ENCODE measurements at places on chromosomes 11 and 22.

DNA sequence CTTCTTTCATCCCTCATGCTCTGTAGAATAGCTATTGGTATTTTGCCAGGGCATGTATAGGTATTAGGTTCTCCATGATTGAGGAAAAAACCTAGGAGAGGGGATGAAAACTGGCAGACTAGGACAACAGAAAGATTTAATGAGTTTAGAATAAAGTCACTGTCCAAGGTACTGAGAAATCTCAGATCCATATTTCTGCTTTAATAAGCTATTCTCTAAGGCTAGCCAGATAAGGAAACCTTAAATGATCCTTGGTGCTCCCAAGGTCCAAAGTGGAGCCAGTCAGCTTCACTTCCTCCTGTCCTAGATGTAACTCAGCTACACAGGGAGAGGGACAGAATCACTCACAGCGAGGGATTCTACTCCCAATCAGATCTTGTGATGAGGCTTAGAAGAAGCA is 13.7 kb upstream of the CSNK2A3 start:
- DNase-seq = peak; percentile 10

- no peak for DNase-seq
Observed at GRCh38 chr22:30185129-30185528, 61.4 kb downstream of the LIF start.

- peak; percentile 80 for DNase-seq
Observed at GRCh38 chr11:117071344-117071787, 26.9 kb downstream of the SIK3 start.

DNA sequence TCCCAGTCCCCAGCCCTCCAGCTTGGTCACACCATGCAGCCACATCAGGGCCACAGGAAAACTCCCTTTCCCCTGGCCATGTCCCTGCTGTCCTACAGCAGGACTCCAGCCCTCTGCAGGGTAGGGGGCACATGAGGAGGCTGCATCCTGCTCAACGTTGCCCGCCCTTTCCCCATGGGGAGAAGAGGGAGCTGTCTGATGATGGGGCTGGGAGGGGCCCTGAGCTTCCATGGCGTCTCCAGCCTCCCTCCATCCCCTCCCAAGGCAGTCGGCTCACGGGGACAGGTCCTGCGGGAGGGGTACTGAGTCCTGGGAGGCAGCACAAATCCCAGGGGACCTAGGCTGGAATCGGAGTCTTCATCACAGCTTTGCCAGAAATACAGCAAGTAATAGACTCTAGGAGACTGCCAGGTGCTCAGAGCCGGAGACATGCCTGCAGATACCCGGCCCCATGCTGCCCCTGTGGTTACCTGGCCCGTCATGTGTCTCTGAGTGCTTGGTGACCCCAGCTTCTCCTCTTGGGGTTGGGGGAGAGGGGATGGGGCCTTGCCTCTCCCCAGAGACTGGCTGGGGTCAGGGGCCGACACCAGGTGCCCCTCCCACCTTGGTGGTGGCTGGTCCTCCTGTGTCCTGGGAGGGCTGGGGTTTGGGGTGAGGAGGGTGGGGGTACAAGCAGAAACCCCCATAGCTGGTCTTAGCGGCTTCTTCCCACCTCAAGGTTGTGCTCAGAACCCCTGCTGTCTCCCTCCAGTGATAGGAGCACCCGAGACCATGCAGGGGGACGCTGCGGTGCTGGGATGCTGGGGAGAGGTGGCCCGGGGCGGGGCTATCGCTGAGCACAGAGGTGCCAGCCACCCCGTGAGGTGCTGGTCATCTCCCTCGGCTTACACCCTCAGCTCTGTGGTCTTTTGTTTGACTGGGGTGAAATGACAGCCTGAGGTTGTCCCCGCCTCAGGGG is 2.3 kb downstream of the MRGPRE start:
- DNase-seq = no peak

GRCh38 chr11:65498042-65498726 is 661 bp upstream of the MALAT1 start:
- DNase-seq = peak; percentile 83

DNA sequence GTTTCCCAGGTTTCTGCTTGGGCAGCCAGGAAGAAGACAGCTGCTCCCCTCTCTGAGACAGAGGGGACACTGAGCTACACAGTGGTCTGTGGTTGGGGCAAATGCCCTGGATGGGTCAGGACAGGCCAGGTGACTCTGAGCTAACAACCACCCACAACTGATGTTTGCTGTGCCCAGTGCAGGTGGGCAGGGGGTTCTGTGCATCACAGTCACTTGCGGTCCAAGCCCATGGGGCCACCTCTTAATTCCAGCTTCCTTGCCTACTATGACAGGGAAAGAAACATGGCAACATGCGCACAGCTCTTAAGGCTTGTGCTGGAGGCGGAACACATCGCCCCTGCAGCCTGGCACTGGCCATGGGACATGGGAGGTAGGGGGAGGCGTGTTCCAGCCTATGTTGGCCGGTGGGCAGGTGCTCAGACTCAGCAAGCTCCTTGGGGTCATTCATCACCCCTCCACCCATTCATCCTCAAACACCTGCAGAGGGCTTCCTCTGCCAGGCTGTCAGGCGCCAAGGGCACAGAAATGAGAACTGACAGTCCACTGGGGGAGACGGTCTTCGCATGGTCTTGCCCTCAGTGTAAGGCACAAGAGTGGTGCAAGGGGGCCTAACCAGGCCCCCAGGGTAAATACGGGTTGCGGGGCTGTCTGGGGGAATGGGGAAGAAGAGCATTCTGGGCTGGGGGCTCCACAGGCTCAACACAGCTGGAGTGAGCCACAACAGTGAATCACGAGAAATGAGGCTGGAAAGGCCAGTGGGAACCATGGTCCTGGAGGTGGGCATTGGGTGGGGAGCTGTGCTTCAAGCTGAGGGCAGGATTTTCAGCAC is 55.6 kb downstream of the ARFGAP3 start:
- no peak for DNase-seq

DNA sequence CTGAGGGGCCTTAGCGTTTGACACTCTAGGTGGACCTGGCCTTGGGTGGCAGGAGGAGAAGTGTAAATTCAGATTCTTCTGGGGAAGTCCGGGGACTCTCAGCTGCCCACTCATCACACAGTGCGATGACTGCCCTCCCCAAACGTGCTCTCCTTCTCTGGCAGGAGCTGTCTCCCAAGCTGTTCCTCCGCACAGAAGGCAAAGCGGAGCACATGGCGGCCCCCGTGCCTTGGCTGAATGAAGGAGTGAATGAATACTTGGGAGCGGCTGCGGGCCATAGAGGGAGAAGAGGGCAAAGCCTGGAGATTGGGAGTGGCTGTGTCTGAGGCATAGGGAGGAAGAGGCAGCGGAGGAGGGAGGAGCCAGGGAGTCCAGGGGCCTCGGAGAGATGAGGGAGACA is 6.9 kb upstream of the NAA40 start:
- DNase-seq = no peak

- no peak for DNase-seq
Observed at GRCh38 chr11:57301711-57302423, 22.9 kb downstream of the TNKS1BP1 start.

DNA sequence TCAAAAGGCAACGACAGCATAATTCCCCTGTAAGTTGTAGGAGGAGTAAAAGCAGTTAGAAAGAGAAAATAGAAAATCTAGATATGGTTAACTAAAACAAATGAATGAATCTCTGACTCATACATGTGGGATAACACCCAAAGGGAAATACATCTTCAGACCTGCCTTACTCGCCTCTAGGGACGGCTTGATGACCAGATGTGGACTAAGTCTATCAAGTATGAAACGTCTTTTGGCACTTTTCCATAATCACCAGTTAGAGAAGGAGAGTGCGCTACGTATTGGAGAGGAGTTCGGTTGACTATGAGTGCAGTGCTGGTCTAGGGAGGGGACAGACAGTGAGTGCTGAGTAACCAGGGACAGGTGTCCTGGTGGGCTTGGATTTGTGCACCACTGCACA is 459.9 kb downstream of the OPCML start:
- DNase-seq = no peak

Data from HT-29 (cell line).